NCI-H1930 (cell line): ENCODE measurements at places on chromosomes 11 and 22.
A peak's percentile ranks its signal among the peaks of the same experiment; 100 is the strongest.

DNA sequence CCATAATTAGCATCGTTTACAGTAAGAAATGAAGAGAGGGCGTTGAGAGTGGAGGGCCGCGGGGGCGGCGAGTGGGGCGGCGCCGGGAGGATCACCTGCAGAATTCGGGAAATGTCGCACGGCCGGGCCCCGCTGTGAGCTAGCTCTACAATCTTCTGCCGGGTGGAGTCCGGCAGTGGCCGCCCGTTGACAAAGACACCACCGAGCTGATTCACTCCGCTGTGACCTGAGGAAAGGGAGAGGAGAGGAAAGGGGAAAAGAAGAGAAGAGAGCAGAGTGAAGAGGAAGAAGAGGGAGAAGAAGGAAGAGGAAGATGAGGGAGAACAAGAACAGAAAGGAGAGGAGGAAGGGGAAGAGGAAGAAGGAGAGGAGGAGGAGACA, 8.5 kb downstream of the PAX6 start:
- no peak for DNase-seq

DNA sequence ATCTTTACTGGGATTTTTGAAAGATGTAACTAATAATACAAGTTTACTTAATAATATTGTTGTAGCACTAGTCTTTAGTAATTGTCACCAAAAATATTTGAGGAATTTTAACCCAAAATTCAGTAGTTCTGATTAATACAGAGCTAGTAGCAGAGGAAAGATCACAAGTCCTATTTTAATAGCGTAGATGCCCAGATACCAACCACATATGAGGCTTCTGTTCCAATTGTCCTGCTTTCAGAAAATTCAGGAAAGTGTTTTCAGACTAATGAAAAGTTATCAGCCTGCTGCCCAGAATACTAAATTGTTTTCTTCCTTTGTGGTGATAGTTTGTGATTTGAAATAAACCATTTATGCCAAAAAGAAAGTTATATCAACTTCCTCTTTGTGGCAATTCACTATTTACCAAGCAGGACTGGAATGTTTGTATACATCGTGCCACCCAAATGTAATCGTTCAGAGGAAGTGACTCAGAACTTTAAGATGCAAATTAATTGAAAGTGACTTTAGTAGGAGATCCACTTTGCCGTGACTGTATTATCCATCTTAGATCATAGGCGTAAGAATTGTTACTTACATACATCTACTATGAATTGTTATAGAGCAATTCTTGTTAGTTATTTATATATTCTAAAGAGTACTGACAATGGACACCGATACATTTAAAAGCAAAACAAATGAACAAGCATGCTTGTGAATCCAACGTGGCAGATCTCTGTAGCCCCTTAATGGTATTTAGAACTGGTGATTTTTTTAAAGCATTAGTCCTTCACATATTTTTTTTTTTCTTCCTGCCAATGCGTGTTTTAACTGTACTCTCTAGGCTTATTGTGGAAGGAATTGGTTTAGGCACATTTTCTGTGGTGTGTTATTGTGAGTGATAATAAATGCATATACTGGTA, 231.0 kb downstream of the DDX10 start:
- no peak for DNase-seq

DNA sequence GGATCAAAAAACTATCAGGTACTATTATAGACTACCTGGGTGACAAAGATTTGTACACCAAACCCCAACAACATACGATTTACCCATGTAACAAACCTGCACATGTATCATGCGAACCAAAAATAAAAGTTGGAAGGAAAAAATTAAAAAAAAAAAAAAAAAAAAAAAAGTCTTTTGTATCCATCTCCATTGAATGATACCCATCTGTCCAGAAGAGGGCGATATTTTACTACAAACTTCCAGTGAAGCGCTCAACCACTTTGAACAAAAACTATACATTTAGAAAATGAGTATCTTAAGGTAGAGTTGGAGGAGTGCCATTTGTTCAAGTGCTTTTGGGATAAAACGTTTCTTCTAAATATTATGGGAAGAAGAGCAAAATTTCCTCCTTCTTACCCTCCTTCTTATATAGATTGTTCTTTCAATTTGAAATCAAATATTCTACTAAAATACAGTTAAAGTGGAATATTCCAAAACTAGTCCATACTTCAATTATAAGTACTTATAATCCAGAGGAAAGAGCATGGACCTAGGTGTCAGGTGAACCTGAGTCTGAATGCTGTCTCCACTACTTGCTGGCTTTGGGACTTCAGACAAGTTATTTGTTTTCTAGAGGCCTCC, 23.3 kb downstream of the ARL14EP start:
- DNase-seq: peak; percentile 21

DNA sequence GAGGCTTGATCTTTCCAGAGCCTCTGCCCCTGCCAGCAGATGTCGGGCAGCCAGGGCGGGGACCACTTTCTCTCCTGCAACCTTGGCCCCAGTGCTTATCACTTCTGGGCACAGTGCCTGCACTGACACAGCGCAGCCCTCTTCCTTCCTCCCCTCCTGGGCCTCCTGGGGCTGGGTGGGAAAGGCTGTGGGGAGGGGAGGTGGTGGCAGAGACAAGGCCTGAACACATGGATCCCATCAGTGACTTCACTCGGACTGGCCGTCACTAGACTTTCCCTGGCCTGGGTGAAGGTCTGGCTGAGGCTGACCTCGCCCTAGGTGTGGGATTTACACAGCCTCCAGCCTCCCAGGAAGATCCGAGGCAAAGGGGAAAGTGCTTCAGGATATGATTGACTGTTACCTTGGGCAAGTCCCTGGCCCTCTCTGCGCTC, 68.1 kb downstream of the LRRC32 start:
- DNase-seq: no peak
